NCI-H526 treated with DMSO at 0.1 percent for 48 hours (cell line): ENCODE measurements at places on chromosomes 1 and 21.
A peak's percentile ranks its signal among the peaks of the same experiment; 100 is the strongest.

DNA sequence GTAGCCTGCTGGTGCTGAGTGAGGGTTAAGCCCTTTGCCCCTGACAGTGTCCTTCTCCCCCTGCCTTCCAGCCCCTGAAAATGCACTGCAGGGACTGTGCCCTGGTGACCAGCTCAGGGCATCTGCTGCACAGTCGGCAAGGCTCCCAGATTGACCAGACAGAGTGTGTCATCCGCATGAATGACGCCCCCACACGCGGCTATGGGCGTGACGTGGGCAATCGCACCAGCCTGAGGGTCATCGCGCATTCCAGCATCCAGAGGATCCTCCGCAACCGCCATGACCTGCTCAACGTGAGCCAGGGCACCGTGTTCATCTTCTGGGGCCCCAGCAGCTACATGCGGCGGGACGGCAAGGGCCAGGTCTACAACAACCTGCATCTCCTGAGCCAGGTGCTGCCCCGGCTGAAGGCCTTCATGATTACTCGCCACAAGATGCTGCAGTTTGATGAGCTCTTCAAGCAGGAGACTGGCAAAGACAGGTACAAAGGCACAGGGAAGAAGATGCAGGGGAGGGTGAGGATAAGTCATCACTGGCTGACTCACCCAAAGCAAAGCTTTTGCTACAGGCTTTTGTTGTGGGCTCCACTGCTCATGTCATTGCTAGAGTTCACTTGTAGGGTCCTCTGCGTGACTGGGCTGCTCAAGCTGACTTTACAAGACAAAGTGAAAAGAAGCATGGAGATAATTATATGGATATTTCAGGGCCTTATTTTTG lies 174.9 kb downstream of the PIGK start:
- DNase-seq, result no peak

DNA sequence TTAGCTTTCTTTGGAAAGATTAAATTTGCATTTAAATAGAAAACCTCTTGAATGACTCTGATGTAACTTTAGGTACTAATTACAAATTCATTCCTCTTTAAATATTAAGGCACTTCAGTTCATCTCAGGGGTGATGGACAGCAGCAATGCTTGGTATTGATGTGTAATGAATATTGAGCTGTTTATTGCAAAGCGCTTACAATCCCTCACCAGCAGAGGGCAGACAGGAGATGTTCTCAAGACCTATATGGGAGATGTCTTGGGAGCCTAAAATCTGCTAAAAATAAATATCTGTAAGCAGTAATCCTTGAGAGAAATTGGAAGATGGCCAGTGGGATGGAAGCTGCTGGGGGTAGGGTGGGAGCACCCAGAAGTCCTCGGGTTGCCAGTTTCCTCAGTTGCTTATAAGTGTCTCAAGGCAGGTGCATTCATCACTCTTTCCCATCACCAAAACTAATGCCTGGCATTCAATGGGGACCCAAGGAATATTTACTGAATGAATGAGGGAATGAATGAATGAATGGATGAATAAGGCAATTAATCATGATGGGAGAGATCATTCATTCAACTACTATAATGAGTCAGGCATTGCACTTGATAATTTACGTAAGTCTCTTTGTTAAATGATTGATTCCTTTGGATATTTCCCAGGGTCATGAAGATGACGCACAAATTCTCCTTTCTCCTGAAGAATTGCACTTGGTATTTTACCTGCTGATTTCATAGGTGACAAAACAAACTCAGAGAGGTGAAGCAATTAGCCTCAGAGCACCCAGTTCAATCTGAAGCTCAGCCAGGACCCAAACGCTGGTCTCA lies 2.3 kb downstream of the KLHDC8A start:
- DNase-seq, result peak; percentile 25

- no peak for DNase-seq
Observed at GRCh38 chr1:221766210-221766609, 24.3 kb upstream of the DUSP10 start.

GRCh38 chr21:42527489-42528158 lies 14.0 kb downstream of the SLC37A1 start:
- peak; percentile 23 for DNase-seq

DNA sequence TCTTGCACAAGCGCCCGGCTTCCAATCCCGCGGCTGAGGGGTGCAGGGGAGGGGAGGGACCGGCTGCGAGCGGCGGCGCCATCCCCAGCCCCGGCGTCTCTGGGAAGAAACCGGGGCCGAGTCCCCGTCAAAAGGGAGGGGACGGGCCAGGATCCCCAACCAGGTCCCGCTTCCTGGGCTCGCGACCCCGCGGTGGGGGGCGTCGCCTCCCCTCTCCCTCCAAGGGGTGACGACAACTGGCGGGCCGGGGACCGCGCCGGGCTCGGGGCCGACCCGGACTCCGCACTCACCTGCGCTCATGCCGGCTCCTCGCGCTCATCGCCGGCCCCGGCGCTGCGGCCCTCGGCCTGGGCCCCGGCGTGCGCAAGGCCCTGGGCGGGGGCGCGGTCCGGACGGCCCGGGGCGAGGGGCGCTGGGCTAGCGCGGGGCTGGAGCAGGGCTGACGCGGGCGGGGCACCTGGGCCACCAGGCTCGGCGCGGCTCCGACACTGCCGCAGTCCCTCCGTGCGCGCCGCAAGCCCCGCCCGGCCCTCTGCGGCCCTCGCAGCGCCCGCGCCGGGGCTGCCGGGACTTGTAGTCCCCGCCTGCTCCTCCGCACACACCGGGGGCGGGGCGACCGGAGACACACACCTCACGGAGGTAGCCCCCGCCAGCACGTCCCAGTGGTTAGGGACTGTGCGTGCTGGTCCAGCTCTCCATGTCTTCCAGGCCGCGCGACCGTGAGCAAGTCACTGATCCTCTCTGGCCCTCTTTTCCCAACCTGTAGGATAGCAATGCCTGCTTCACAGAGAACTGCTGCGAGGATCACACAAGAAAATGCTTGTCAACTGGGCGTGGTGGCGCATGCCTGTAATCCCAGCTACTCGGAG lies at the start of gene ATP13A2:
Gene ATP13A2, minus strand, starts transcription at position 490 of the 869 bp plus-strand sequence. Its CDS starts 190 bp downstream, at position 300.
- peak; percentile 75 for DNase-seq

- no peak for DNase-seq
Observed at GRCh38 chr21:17775431-17776126, 43.6 kb downstream of the C21orf91 start.

GRCh38 chr1:26839339-26839722 lies 12.8 kb downstream of the ZDHHC18 start:
- DNase-seq, result no peak

DNA sequence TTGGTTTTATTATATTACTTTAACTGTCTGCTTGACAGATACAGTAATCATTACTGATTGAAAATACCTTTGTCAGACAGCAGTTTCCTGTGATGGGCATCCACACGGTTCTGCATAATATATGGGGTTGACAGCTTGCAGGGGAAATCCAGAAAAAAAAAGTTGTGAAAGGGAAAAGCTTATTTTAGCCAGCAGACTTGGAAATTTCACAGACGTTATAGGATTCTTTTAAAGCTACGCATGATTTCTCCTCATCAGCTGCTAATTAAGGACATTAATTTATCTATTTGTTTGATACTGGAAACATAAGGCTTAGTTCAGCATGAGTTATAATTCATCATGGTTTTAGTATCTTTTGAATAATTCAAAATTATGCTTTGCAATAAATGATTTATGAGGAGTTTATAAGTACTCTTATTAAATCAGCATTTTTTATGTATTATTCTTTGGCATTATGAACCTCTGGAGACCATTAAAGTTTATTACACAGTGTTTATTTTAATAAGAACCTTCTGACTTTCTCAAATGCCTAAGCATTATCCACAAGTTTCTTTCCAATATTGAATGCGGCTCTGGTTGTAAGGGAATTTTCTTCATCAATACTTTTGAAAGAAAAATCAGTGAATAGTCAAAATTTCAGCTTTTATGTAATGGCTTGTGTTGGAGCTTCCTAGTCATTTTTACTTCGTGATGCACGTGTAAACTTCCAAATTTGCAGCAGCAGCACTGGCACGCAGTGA lies 235.3 kb upstream of the KCNK2 start:
- DNase-seq, result no peak

DNA sequence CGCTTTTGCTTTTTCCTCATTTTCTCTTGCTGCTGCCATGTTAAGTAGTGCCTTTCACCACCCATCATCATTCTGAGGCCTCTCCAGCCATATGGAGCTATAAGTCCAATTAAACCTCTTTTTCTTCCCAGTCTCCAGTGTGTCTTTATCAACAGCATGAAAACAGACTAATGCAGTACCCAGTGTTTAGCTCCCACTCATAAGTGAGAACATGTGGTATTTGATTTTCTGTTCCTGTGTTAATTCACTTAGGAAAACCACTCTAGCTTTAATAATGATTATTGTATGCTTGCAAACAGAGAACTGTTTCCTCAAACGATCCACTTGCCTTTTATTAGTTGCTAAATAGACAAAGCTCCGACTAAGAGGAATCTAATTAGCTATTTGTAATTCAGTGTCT lies 43.3 kb downstream of the IL23R start:
- DNase-seq, result no peak

DNA sequence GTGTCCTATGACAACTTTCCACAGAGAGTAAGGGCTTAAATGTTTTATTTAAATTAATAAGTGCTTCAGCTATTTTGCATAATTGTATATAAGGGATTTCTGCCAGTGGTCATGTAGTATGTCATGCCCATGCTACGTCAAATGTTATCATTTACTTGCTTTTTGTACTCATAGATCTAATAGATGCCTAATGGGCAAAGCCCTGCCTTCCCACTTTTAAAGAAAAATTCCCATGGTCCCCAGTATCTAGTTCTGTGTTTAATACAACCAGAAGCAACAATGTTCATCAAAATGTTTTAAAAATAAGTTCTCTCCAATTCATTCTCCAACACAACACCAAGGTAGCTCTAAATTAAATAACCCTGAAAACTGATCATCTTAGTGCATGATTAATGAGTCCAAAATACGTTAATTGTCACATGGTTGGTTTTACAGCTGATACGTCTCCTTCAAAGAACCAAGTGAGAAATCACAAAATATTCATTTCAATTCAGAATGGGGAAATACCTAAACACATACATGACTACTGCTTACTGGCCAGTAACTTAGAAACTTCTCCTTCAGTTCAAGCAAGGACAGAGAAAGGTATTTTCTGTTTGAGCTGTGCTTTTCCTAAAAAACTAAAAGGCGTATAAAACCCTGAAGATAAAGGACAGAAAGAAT lies 49.1 kb upstream of the SDC3 start:
- DNase-seq, result no peak

DNA sequence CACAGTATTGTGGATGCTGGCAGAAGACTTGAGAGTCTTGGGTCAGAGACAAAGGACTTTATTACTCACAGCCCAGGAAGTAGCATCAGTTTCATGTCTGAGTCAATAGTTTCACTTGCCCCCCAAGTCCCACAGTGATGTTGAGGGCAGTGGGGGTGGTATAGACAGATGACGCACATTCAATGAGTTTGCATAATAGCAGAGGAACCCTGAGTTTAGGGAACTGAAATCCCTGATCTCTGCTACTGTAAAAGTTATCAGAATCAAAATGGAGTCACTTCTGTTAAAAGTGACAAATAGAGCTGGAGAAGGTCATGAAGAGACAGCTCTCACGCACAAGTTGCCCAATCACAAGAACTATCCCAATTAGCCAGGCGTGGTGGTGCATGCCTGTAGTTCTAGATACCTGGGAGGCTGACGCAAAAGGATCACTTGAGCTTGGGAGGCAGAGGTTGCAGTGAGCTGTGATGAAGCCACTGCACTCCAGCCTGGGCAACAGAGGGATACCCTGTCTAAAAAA lies 11.5 kb upstream of the HCRTR1 start:
- DNase-seq, result no peak

- no peak for DNase-seq
Observed at GRCh38 chr1:205319081-205320018, 2.2 kb downstream of the NUAK2 start.

DNA sequence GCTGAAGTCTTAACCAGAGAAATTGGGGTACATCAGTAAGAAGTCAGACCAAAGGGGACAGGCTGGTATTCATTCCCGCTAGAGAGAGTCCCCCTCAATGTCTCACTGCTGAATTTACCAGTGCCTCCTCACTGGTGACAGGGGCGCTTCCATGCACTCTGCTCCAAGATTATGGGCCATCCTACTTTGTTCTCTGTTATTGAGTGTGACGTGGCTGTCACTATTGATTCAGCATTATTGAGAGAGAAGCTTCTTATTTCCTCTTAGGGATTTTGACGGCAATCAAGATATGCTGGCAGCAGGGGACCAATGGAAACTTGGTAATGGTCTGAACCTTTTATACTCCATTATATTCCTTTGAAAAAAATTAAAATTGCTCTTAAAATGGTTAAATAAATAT lies 118.6 kb downstream of the SYF2 start:
- DNase-seq, result no peak

DNA sequence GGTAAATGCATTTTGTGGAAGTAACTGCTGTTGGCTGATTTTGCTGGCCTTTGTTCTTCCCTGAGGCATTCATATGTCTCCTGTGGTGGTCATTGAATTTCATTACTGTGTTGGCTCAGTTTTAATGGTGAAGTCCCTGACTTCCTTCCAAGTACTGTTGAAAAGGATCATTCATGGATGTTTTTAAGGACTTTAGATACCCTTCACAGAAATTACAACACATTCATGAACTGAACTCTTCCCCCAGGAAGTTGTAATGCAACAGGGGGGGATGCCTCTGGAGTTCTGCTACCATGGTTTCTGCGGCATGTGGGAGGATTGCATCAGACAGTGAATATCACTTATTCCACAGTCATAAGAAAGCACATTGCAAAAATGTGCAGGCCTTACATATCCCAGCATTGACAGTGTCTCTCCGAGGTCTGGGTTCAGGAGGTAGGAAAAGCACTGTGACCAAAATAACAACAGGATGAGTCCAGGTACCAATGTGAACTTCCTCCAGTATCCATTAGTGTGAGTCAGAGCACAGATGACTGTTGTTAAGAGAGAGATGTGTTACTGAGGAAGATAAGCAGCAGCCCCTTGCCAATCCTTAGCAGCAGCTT lies 2.1 kb upstream of the RAB3GAP2 start:
- no peak for DNase-seq

DNA sequence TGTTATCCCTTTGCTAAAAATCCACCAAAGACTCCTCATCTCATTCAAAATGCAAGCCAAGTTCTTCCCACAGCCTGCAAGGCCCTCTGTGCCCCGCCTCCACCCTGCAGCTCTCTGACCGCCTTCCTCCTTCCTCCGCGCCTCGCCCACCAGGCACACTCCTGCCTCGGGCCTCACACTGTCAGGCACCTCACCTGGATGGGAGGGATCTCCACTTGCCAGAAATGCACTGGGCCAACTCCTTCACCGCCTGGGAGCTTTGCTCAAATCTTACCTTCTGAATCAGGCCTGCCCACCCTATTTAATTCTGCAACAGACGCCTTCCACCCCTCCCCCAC lies 26.2 kb downstream of the PGBD5 start:
- DNase-seq, result no peak

GRCh38 chr1:34736692-34737091 lies 18.2 kb upstream of the GJB5 start:
- DNase-seq, result no peak

- no peak for DNase-seq
Observed at GRCh38 chr1:37875833-37876232, 16.4 kb upstream of the MTF1 start.

GRCh38 chr21:16751695-16752474 lies 761.0 kb upstream of the CXADR start:
- no peak for DNase-seq

- no peak for DNase-seq
Observed at GRCh38 chr21:34934350-34934749, 114.8 kb downstream of the RUNX1 start.
